ENCODE measurements at places on chromosomes 2 and 18. TPM values are rescaled to one million over a fixed set of nuclear protein-coding genes. Genes with fewer than 3 reads are reported as not detected.

Gene MYO3B
- total RNA-seq: 0.36 TPM

DNA sequence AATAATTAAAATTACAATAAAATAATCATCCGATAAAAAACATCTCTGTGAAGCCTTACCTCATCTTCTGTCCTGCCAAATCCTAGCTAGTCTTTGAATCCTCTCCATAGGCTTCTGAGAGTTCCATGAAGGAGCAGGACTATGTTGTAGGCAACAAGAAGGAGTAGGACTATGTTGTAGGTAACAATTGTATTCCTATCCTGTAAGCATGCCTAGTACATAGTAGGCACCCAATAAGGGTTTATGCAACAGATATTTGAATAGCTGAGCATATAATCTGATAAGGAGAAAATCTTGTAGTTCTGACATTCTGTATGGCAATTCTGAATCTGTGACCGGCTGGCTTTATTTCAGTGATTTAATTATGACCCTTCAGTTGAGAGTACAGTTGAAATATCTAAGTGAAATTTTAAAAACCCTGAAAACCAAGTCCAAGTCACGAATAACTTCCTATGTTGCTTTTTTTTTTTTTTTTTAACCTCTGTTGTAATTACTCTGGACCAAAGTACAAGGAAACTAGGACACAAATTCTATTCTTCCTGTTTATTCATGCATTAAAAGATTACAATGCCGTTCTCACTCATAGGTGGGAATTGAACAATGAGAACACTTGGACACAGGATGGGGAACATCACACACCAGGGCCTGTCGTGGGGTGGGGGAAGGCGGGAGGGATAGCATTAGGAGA lies 27.8 kb downstream of the VWA3B start:
- no peaks in the 10 kb centered on the region for H3K4me1 ChIP-seq
- H3K4me3 ChIP-seq: no peak overlapping the region
- no peak overlapping the region for H3K27ac ChIP-seq
- H3K27me3 ChIP-seq: peaks cover 29% of the 10 kb centered on the region
- no peak for DNase-seq

Gene NT5C1B
- not detected for total RNA-seq

GRCh38 chr2:9652898-9653479 lies 22.2 kb upstream of the YWHAQ start:
- H3K4me1 ChIP-seq: peaks cover 27% of the 10 kb centered on the region
- no peak overlapping the region for H3K27ac ChIP-seq
- DNase-seq: no peak
- H3K36me3 ChIP-seq: no peaks in the 10 kb centered on the region
- no peaks in the 10 kb centered on the region for H3K27me3 ChIP-seq
- H3K4me3 ChIP-seq: no peak overlapping the region

Gene NOL4
- total RNA-seq: not detected

Gene RESP18
- total RNA-seq: not detected
